ENCODE measurements at places on chromosomes 12 and 14.

- DNase-seq = no peak
These were observed 780.6 kb upstream of the MDGA2 start for GRCh38 chr14:48456051-48456450.

GRCh38 chr12:58378028-58378427, 436.7 kb downstream of the ATP23 start:
- DNase-seq = no peak

- DNase-seq = no peak
These were observed 48.2 kb downstream of the MBIP start for GRCh38 chr14:36271939-36272907.

GRCh38 chr12:59580050-59580449, 15.8 kb upstream of the SLC16A7 start:
- no peak for DNase-seq

GRCh38 chr12:93167841-93168492, 209.8 kb upstream of the NUDT4 start:
- no peak for DNase-seq

GRCh38 chr12:94689646-94690036, 39.3 kb upstream of the TMCC3 start:
- no peak for DNase-seq

All from esophagus squamous epithelium (tissue), 5 donors.